ENCODE measurements at places on chromosomes 2 and 18.

- no peak for DNase-seq
These were observed 3.8 kb downstream of the NT5C1B start for GRCh38 chr2:18585526-18585925.

DNA sequence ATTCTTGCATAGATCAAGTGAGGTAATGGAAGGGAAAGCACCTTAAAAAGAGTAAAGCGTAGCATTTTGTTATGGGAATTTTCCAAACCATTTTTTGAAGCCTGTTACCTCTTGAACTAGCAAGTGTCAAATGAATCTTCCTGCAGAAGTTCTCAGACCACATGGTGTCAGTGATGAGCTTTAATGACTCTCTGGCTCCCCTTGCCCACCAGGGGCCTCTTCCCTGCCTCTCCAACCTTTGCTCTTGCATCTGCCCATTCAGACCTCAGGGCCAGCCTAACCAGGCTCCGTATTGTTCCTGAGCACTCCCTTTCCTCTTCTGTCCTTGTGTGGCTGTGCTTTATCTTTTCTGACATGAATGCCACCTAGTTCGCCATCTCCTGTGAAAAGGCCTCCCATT lies 155.9 kb downstream of the DIS3L2 start:
- DNase-seq: no peak

DNA sequence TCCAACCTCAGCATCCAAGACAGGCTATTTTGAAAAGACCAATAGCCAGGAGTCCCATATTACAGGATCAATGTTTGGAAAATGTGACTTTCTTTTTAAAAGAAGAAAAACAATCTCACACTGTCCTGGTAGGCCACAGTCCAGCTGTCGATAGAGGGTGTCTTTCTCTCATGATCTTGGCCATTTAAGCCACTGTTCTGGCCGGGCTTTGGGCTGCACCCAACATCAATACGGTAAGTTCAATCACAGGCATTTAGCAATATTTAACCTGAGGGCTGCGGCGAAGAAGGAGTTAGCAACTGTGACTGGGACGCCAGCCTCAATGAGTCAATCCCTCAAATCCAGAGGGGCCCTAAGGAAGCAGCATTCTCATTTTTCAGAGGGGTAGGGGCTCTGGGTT lies 69.0 kb downstream of the CELF4 start:
- no peak for DNase-seq

- DNase-seq: no peak
These were observed 209.0 kb downstream of the MC4R start for GRCh38 chr18:60163622-60164021.

- no peak for DNase-seq
These were observed 161.0 kb downstream of the IRS1 start for GRCh38 chr2:226638576-226638975.

DNA sequence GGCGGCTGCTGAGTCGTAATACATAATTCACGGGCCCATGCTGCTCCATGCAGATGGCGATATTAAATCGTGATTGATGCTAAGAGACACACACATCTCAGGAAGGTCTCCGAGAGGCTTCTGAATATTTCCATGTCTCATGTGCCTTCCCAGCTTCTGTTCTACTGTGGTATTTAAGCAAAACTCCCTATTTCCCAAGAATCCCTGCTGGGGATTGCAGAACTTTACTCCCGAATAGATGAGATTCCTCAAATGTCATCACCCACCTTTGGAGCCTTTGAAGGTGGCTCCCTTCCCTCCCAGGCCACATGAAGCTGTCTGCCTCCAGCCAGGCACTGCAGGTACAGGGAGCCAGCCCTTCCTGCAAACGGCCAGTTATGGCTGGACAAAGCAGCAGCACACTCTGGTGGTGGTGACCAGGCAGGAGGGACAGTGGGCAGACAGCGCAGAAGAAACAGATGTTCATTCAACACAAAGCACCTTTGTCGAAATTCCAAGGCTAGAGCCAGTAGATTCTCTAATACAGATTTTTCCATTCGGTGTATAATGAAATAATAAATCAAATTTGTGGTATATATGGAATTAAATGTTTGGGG lies 14.1 kb downstream of the NRP2 start:
- no peak for DNase-seq

DNA sequence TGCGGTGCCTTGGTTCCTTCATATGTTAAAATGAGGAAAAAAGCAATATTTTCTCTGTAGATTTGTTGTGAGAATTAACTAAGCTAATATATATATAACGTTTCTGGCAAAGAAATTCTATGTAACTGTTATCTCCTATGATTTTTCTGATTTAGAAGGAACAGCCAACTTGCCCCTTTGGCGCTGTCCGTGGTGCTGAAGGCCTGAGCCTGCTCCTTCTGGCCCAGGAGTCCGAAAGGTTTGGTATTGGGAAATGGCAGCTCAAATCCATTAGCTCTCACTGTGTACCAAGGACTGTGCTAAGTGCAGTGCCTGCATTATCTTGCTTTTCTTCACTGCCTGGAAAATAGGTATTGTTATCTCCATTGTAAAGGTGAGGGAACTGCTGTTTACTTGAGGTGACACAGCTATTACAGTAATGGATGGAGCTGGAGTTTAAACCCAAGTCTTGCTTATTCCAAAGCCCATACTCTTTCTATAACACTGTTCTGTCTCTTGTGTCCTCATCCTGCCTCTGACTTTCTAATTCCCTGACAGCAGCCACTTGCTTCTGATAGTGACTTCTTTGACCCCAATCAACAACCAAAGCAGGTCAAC lies 52.2 kb downstream of the C1QL2 start:
- DNase-seq: no peak

GRCh38 chr2:239249776-239250175 lies 151.0 kb downstream of the HDAC4 start:
- no peak for DNase-seq

DNA sequence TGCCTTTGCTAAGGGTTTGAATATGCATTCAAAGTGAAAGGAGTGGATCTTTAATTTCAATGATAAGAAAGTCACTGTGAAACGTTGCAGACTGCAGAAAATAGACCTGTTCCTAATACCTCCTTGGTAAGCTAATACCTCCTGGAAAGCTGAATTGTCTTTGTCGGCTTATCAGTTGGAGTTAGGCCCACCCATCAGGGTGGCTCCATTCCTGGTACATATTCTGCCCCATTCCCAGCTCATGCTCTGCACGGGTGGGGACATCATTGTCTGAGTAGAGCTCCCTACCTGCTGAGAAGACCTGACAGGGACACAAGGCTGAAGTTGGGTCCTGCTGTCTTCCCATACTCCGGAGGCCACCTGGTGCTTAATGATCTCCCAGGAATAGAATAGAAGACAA lies 203.3 kb downstream of the EN1 start:
- no peak for DNase-seq

DNA sequence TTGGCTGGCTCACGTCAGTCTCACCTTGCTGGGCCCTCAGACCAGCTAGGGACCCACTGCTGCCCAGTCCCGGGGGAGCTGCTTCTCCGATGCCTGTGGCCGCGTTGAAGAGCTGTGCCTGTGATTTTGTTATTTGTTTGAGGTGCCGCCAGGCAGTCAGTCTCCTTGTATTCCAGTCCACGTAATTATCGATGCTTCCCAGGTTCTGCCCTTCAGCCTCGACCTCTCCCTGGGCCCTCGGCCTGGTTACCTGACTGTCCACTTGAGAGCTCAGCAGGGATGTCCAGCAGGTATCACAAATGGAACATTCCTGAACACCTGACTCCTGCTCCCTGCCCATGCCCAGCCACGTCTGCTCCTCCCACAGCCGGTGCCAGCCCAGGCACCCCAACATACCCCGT lies 195.9 kb upstream of the HS6ST1 start:
- DNase-seq: no peak

GRCh38 chr2:26898480-26899078 lies 50.6 kb downstream of the DPYSL5 start:
- no peak for DNase-seq

DNA sequence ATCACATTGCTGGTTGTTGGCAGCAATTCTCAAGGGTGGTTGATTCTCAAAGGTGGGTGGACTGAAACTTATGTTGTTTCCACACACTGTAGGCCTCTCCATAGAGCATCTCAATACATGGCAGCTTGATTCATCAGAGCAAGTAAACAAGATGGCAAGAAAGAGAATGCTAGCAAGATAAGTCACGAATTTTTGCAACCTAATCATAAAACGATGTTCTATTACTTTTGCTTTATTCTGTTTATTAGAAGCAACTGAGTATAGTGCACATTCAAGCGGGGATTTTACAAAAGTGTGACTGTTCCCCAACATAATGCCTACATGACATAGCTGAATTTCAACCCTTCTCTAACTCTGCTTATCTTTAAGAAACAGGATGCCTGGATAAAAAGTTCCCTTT lies 136.2 kb downstream of the CCDC178 start:
- DNase-seq: no peak

DNA sequence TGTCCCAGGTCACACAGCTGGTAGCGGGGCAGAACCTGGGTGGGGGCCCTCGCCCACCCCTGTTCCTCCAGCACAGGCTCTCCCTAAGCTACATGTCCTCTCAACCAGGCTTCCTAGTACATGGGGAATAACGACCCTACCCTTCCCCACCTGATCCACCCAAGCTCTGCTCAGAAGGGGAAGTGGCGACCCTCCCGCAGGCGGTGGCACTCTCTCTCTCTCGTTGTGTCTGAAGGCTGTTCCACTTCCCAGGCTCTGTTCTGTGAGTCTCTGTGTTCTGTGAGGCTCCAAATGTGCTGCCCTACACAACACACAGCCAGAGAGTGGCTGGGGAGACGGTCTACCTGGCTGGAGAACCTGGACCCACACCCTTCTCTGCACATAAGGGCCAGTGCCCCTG lies 135.8 kb downstream of the COPS8 start:
- DNase-seq: no peak

DNA sequence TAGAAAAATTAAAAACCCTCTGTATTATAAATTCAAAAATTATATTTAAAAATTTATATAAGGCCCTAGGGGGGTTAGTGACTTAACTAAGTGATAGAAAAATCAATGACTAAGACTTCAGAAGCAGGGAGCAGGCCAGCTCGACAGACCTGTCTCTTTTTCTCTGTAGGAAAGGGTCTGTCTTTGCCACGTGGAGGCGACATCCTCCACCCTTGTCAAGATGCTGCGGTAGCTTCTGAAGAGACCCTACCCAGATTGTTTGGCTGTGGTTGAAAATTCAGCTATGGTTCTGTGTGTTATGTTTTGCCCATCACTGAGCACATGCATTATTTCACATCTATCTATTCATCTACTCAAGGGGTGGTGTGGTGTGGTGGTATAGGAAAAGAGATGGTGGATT lies 8.2 kb upstream of the SLC4A3 start:
- no peak for DNase-seq

- DNase-seq: no peak
These were observed 114.7 kb downstream of the CSRNP3 start for GRCh38 chr2:165584126-165584654.
